ENCODE measurements at places on chromosomes 16 and 17.

GRCh38 chr16:16042076-16042475 is 92.7 kb downstream of the ABCC1 start:
- DNase-seq = no peak

DNA sequence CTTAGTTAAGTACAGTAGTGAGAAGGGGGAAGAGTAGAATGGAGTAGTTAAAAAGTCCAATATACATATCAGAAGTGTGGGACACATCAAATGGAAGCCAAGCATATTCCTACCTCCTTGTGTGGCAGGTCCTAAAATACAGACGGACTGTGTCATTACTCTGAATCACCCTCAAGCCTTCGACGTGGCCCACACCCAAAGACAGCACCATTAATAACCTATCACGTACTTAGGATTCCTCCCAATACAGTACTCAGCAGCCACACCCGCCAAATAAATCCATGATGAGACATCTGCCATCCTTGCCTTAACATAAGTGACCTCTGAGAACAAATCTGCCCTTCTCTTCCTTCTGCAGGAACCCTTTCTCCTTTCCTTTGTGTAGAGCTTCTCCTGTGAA is 38.9 kb downstream of the UBE2G1 start:
- no peak for DNase-seq

- DNase-seq = no peak
These were observed 744 bp downstream of the CMIP start for GRCh38 chr16:81445143-81445961.

DNA sequence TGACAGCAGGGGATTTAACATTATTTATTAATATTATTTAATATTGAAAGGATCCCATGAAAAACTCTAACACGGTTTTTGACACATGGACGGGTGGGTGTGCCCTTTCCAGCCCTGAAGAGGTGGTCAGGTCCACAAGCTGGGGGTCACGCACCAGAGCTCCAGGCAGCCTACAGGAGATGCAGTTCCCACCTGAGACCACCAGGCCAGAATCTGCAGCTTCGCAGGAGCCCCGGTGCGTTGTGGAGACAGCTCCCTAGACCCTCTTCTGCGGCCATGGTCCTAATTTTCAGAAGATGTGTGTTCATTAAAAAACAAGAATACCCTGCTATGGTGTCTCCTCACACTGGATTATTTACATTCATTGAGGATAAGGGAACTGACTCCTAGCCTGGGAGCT is 331.1 kb downstream of the C16orf95 start:
- no peak for DNase-seq

DNA sequence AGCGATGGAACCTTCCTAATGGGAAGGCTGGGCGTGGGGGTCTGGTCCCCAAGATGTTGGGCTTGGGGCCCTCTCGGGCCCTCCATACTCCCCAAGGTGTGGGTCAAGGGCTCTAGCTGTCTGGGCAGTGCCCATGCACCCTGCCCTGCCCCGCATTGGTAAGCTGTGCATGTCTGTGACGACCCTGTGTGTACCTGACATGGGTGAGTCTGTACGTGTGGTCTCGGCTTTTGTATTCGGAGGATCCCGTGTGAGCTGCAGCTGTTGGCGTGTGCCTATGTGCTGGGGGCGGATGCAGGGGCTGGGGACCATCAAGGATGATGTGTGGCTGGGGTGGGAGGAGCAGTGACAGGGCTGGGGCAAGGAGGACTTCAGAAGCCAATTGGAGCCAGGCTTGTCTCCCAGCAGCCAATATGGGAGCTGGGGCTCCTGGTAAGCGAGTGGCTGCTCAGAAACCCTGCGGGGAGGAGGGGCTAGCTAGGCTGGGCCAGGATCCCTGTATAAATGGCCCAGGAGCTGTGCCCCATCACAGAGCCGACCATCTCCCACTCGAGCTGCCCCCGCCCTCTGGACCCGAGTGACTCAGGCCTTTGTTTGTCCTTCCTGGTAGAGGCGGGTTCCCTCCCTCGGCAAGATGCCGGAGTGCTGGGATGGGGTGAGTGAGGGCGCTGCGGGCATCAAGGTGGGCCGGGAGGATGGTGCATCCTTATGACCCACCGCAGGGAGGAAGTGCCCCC is at the start of gene NDRG4:
Gene NDRG4, plus strand, starts transcription at position 529 of the 737 bp plus-strand sequence. Its CDS starts 106 bp downstream, at position 635.
- DNase-seq = no peak

- DNase-seq = no peak
These were observed 27.7 kb upstream of the MED13 start for GRCh38 chr17:62092784-62093183.

DNA sequence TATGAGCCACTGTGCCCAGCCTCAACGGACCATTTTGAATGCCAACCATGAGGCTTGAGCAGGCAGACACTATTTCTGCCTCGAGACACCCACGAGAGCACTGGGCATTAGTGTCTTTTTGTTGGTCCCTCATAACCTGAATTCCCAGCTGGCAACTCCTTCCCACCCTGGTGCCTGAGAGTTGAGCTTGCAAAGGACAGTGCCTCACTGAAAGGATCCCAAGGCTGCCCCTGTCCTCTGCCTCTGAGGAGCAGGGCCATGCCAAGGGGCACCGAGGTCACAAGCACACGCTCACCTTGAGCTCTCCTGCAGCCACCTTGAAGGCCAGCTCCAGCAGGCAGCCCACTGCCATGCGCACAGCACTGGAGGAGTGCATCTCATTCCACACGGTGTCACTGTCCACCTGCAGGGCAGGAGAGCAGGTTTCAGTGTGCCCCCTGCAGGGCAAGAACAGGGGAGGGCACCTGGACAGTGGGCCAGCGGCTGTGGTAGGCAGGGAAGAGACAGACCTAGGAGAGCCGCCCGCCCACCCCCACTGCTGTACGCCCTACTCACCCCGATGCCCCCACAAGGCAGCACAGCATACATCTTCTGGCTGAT is 12.8 kb downstream of the G6PC3 start:
- DNase-seq = no peak

DNA sequence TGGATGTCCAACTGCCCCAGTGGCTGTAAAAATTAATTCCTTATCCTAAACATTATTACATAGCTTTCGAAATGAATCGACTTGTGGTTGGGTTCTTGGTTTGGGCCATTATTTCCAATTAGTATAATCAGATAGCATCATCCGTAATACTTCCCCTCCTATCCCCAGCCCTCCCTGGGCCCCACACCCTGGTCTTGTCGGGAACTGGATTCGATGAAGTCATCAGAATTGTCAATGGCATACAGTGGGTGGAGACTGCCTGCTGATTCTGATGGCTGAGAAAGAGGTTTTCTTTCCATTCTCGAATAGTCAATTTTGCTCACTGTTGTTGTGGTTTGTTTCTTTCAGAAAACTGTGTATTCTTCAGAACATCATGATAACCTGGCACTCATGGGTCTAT is 395.1 kb downstream of the SEC14L1 start:
- DNase-seq = no peak

All from activated T-helper 1 cell treated with Interleukin-2 at 50 U/mL for 16 hours (primary cell).